ENCODE measurements at places on chromosomes 7 and 10.

- no peak for DNase-seq
These were observed 64.6 kb upstream of the CREB5 start for GRCh38 chr7:28347475-28348318.

DNA sequence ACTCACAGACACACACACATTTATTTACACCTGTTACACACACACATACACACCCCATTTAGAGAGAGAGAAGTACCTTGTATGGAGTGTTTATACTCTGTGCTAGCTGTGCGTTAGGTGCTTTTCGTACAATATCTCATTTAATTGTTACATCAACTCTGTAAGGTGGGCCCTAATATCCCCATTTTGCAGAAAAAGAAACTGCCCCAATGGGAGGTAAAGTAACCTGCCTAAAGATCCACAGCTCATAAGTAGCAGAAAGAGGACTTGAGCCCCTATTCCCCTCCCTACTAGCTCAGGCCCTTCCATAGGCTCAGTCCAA is 23.8 kb upstream of the RBM20 start:
- DNase-seq = no peak

- DNase-seq = peak; percentile 69
These were observed 5.6 kb upstream of the DKK1 start for GRCh38 chr10:52308251-52309031.

GRCh38 chr7:16412274-16413254 is 8.8 kb downstream of the CRPPA start:
- DNase-seq = no peak

- peak; percentile 47 for DNase-seq
These were observed 166.9 kb upstream of the RNF32 start for GRCh38 chr7:156473476-156474240.

- no peak for DNase-seq
These were observed 3.7 kb upstream of the ZNF800 start for GRCh38 chr7:127396184-127396583.

- no peak for DNase-seq
These were observed 69.4 kb downstream of the PFKFB3 start for GRCh38 chr10:6272126-6272525.

DNA sequence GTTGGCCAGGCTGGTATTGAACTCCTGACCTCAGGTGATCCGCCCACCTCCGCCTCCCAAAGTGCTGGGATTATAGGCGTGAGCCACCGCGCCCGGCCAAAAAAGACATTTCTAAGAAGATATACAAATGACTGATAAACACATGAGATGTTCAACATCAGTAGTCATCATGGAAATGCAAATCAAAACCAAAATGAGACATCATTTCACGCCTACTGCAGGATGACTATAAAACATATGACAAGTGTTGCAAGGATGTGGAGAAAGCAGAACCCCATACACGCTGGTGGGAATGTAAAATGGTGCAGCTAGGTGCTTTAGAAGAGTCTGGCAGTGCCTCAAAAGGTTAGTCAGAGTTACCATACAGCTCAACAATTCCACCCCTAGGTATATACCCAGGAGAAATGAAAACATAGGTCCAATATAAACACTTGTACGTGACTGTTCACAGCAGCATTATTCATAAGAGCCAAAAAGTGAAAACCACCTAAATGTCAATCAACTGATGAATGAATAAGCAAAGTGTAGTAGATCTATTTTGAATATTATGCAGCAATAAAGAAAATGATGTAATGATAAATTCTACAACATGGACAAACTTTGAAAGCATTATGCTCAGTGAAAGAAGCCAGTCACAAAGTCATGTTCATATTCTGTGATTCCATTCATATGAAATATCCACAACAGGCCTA is 24.5 kb downstream of the TMEM209 start:
- no peak for DNase-seq

DNA sequence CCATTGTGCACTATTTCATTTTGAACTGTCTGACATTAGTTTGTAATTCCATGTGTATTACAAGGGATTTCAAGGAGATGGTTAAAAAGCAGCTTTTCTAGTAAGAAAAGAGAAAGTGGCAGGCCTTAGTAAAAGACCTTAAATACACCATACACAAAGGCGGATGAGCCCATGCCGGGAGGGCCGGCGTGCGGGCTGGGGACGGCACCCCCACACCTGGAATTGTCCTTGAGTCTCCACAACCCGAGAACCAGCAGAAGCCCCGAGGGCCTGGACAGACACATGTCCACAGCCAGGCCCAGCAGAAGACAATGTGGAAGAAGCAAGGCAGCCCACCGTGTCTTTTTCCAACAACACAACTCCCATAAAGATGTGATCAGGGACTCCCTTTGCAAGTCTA is 123.7 kb upstream of the TCERG1L start:
- no peak for DNase-seq

- no peak for DNase-seq
These were observed 118.7 kb upstream of the NEBL start for GRCh38 chr10:21015851-21016250.

DNA sequence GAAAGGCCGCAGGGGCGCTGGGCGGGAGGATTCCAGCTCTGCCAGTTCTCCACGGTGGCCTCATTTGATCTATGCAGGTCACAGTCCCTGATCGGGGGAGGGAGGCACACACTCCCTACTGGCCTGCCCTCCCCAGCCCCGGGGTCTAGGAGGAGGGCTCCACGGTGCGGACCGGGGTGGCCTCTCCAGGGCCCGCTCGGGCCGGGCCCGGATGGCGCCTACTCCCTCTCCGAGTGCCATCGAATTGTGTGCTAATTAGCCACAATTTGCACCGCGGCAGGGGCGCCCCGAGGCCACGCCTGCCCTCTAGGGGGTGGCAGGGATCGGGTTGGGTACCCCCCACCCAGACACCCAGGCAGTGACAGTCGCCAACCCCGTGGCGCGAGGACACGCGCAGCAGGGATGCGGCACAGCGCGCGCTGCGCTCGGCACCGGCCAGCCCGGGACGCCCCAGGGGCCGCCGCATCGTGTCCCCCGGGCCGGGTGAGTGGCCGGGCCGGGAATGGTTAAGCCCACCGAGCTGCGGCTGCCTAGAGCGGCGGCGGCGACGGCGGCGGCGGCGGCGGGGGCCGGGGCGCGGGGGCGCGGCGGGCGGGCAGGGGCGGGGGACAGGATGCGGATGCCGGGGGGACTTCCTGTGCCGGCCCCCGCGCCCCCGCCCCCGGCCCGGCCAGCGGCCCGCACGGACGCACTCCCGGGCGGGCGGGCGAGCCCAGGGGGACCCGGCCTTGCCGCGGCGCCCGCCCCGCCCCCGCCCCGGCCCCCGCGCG is at the start of gene ZNF853:
TSS of gene ZNF853 (plus strand) at position 658 of the 770 bp plus-strand sequence. CDS start 565 bp downstream, outside the sequence.
- no peak for DNase-seq

DNA sequence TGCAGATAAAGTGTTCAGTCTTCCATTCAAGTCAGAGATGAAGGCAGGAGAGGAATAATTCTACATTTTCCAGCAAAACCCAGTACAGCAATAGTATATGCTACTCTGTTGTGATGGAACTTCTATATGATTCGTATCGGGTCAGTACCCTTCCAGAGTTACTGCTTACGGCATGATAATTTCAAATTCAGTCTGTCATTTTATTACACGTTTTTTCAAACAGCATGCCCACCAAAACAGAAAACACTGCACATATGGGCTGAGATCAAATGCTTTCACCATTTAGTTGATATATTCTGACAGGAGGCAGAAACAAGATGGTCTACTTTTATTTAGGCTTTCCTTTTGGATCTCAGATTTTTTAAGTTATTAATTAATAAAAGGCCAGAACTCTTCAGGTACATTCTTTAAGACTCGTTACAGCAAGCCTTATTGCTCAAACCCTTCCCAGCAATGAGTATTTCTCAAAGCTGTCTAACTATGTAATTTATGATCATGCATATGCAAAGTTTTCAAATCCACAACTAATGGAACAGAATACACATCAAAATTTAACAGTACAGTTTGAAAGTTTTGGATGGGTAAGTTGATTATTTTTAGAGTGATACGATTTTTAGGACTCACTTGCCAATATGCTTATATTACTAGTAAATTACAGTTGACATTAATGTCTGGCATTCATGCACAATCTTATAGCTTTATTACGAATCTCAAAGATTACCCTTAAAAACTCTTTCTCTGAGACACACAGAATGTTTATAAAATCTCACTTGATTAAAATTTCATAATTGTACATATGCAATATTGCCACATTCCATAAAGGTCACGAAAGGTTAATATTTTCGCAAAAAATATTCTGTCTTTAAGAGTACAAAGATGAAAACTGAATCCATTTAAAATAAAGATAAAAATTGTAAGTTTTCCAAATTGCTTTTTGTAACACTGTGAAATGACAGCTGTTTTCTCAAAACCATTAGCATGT is 91.0 kb downstream of the ANK3 start:
- DNase-seq = no peak

Data from type B pancreatic cell (in vitro differentiated cells).